Bronchial smooth muscle cell (primary cell): ENCODE measurements at places on chromosomes 5 and 9. TPM values are rescaled to one million over a fixed set of nuclear protein-coding genes. Genes with fewer than 3 reads are reported as not detected.

PCDHGB7 gene
- total RNA-seq: 5.2 and 9.9 TPM in 2 replicates

SLC36A2 gene
- not detected in 2 replicates for total RNA-seq

SARDH gene
- 3.0 and 4.6 TPM in 2 replicates for total RNA-seq

GARNL3 gene
- total RNA-seq: 0.63 and 3.3 TPM in 2 replicates

CYSRT1 gene
- total RNA-seq: 0.17 and 0.63 TPM in 2 replicates

HCN1 gene
- total RNA-seq: not detected in 2 replicates

GFRA3 gene
- 0.09 TPM in 1 of 2 replicates, not detected in the other for total RNA-seq

IFNA16 gene
- total RNA-seq: not detected in 2 replicates

GPR150 gene
- total RNA-seq: under 0.01 and 0.32 TPM in 2 replicates

SMARCA2 gene
- 48.9 and 70.6 TPM in 2 replicates for total RNA-seq

EGFLAM gene
- 0.16 and 0.26 TPM in 2 replicates for total RNA-seq
